Suppressor macrophage (primary cell): ENCODE measurements at places on chromosomes 4 and X.

DNA sequence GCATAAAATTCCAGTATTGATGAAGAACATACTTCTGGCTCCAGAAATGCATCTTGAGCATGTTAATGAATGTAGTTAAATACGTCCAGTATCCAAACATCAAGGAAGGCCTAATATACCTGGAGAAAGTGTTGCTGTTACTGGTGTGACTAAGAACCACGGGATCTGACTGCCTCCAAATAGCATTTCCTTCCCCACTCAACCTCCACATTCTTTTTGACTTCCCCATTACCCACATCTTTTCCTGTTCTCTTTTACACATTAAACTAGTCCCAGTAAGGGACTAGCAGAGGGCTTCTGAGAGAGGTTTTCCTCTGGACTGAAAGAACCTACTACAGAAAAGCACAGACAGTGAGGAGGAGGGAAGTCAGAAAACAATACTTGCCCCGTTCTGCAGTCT, 482.8 kb upstream of the HTR2C start:
- peak; percentile 2 for DNase-seq

- no peak for DNase-seq
Observed at GRCh38 chr4:176409627-176410026, 89.9 kb downstream of the SPCS3 start.

DNA sequence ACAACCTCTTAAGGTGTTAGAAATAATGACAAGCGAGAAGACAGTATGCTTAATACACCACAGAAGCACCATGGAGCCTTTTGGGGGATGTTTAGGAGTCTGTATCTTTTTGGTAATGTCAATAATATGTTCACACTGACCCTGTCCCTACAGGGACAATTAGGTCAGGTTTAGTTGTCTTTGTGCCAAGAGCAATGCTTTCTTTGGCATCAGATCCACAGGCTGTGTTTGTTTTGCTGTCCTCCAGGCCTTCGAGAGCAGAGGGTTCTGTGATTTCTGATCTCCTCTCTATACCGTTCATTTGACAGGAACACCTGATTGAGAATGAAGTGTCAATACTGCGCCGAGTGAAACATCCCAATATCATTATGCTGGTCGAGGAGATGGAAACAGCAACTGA, 153.8 kb downstream of the DCLK2 start:
- no peak for DNase-seq

- DNase-seq: no peak
Observed at GRCh38 chr4:108135549-108136209, 33.1 kb downstream of the LEF1 start.

- no peak for DNase-seq
Observed at GRCh38 chr4:6468376-6468775, 4.0 kb downstream of the PPP2R2C start.

DNA sequence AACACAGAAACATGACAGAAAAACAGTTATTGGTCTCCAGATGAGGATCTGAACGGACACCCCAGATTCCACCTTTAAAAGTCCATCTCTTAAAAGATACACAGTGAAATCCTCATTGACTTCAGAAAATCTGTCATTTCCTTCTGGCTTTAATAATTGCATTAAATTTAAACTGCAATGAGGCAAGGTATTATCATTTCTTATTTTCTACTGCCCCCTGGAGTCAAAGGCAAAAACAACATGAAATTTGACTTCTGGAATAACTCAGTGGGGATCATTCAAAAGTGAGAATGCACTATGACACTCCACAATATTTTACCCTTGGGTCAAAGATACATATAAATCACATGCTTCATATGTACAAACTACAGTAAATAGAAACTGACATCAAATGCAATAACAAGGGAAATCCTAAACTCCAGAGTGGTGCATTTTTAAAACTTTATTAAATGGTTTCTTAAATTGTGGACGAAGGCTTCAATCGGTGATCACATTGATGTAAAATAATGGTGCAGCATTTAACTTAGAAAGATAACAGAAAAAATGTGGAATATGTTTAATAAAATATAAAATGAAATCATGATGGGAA, 56.4 kb upstream of the SPANXN1 start:
- DNase-seq: peak; percentile 1

- no peak for DNase-seq
Observed at GRCh38 chr4:2136726-2137125, 77.6 kb downstream of the NAT8L start.

GRCh38 chrX:38798956-38799355, 2.3 kb upstream of the MID1IP1 start:
- DNase-seq: peak; percentile 25

- DNase-seq: no peak
Observed at GRCh38 chr4:120291541-120291940, 224.9 kb upstream of the MAD2L1 start.

- no peak for DNase-seq
Observed at GRCh38 chrX:99719140-99719539, 690.9 kb downstream of the PCDH19 start.

- DNase-seq: no peak
Observed at GRCh38 chrX:13142891-13143290, 98.5 kb upstream of the FAM9C start.

DNA sequence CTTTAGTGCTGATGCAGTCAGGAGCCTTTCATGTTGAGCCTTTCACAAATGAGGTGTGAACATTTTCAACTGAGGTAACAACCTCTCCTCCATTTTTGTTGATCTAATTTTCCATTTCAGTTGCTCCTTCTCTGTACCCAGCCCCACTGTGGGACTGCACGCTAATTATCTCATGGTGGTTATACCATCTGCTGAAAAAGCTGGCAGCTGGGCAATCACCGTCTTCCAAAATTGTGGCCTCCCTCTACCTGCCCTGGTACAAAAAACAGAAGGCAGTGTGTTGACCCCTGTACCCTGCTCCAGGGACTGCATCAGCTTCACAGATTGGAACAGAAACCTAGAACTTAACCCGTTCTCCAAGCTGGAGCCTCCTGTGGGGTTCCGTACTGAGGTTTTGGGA, 72.4 kb upstream of the LONRF3 start:
- no peak for DNase-seq

DNA sequence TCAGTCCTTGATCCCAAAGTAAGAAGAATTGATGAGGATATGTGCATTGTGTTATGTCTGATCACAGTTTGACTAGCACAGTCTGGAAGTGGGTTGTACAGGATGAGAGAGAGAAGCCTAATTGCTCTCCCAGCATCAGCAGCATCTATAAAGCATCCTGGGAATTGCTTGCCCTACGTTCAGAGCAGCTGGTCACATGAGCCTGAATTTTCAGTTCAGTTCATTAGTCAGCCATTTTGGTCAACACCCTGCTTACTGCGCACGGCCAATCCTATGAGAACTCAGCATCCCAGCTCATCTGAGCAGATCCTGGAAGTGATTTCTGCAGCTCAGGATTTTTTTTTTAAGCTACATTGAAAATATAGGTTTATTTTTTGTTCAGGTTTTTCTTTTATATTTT, at the start of gene RUFY3:
TSS of gene RUFY3 (plus strand) at position 218 of the 400 bp plus-strand sequence. CDS start 610 bp downstream, outside the sequence.
- DNase-seq: no peak

GRCh38 chrX:139930916-139931645, 1.8 kb downstream of the ATP11C start:
- peak; percentile 22 for DNase-seq

DNA sequence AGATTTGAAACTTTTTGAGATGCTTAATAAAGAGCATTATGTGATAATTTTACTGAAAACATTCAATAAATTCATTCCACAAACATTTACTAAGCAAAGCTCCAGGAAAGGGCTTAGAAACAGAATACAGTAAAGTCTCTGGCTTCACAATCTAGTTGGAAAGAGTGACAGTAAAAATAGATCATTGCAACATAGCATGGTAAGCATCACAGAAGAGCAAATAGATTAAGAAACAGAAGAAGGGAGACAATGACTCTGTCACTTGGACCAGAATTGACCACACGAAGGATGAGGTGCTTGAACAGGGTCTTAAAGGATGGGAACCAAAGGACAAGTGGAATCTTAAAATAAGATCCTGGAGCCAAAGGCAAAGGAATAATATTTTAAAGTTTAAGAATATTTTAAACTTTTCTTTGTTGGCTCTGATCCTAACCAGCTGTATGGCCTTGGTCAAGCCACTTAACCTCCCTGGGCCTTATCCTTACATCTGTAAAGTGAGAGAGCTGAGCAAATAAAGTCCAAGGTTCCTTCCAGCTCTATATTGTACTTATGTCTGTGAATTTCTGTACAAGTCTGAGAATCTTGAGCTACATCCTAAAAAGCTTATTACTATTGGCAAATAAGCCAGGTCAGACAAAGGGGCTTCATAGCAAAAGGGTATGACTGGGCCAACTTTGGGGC, 33.9 kb downstream of the SEC24D start:
- DNase-seq: no peak

- DNase-seq: no peak
Observed at GRCh38 chr4:128221586-128221985, 66.0 kb downstream of the PGRMC2 start.

DNA sequence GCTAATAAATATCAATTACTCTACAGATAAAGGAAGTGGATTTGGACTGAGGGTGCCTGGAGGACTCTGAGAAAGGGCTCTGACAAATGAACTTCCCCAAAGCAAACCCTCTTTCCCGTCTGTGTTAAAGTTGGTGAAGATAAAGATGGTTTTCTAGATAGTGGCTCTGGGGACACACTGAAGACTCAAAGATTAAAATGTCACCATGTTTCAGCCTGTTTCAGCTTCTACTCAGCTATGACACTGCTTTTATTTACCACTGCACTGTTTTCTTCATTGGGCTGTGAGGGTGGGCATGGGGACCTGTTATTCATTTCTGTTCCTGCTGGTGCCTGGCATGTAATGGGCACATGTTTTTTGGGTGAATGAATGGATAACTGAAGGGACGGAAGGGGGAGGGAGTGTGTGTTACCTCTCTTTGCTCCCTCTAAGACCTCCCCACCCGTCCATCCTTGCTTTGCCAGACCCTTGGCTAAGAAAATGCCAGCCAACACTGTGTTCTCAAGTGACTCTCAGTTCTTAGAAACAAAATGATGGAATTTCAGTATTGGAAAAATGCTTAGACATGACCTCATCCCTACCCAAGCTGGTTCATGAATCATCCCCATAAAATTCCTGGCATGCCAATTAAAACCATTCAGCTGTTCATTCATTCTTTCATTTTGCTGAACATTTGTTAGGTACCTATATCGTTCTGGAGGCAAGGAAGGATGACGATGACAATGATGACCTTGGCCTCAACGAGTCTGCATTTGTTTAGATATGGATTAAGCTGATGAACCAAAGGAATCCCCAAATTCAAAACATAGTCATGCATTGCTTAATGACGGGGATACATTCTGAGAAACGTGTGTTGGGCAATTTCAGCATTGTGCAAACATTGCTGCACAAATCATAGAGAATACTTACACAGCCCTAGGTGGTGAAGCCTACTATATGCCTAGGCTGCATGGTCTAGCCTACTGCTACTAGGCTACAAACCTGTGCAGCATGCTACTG, 13.4 kb upstream of the STK32B start:
- DNase-seq: peak; percentile 71

- DNase-seq: no peak
Observed at GRCh38 chrX:53190363-53190960, 34.5 kb downstream of the KDM5C start.

- DNase-seq: no peak
Observed at GRCh38 chr4:28225050-28225449, 1364.4 kb downstream of the STIM2 start.

GRCh38 chrX:134588806-134589205, 69.5 kb downstream of the PLAC1 start:
- DNase-seq: no peak

DNA sequence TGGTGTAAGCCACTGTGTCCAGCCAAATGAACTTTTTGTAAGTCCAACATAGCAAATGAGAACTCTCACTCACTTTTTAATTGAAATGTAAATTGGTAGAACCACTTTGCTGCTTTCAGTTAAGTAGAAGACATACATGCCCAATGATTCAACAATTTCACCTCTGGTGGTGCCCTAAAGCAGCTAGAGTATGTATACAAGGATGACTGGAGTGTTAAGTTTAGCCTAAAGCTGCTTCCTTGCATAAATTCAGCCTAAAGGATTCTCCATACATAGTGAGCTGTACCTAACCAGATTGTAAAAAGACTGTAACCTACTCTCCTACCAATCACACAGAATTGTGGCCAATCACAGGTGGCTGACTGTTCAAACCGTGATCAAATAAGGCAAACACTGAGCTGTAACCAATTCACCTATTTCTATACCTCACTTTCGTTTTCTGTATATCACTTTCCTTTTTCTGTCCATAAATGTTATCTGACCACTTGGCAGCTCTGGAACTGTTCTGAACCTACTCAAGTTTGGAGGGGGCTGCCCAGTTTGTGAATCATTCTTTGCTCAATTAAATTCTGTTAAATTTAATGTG, 39.9 kb downstream of the PDS5A start:
- no peak for DNase-seq

- DNase-seq: no peak
Observed at GRCh38 chr4:143355540-143356217, 19.0 kb downstream of the GAB1 start.

- DNase-seq: no peak
Observed at GRCh38 chrX:96004386-96004785, 680.3 kb upstream of the DIAPH2 start.

DNA sequence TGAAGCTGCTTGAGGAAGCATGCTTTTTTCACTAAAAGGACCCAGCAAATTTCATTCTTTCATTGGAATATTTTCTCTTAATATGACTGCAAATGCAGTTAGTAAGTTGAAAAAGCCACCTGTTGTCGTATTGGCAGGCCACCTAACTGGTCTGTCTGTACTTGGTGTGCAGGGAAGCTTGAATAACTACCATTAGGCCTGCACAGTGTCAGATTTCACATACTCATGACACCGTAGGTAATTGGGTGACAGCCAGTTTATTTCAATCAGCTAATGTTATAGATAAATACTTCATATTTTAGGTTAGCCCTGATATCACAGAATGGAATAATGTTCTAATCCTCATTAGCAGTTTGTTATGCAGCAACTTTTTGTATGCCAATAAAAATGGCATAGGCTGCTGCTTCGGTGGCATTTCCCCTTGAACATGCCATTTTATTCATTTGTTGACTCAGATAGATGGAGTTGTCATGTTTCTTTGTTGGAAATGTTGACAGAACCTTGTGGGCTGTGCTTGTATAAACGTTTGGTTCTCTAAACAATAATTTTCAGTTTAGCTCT, 173.7 kb downstream of the RPA4 start:
- no peak for DNase-seq

GRCh38 chr4:169254546-169254983, 16.2 kb downstream of the SH3RF1 start:
- DNase-seq: no peak

DNA sequence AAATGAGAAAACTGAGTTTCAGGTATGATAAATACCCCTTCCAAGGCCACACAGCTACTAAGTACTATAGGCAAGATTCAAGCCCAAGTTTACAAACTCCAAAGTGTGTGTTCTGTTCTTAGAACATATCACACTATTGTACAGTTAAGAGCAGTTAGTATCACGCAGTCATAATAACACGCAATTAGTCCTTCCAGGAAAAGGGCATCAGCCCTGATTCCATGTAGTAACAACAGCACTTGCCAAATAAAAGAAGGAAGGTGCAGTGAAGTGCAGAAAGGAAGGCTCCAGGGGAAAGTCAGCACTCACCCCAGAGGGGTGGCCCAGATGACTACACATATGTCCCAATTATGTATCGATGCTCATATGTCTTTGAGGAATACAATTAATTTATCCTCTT, 4.4 kb downstream of the TASL start:
- peak; percentile 25 for DNase-seq

GRCh38 chr4:108560616-108561015, 59.8 kb upstream of the RPL34 start:
- DNase-seq: peak; percentile 46
